ENCODE measurements at places on chromosomes 16 and 17.

DNA sequence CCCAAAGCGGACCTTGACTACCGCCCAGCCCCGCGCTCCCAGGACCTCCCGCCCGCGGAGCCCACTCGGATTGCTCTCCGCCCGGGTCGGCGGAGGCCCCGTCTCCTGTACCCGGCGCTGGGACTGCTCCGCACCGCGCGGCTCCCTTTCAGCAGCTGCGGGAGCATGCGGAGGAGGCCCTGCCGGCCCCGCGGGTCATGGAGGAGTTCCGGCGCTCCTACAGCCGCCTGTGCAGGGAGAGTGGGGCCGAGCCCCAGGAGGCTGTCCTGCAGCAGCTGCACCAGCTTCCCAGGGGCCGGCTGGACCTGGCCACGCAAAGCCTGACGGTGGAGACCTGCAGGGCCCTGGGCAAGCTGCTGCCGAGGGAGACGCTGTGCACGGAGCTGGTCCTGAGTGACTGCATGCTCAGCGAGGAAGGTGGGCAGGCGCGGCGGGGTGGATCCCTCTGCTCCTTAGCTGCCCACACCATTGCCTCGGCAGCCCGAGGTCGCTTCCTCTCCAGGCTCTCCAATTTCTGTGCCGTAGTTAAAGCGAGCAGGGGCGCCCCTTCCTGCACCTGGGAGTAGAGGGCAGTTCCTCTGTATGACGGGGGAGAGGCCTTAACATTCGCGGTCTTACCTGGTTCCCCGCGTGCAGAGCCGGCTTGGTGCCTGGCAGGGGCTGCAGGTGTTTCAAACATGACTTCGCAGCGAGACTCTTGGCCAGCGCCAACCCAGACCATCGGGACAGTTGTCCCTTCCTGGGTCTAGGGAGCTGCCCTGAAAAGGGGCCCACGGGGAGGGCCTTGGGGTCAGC lies 539 bp downstream of the LRRC45 start:
- DNase-seq = no peak

GRCh38 chr16:4113358-4114256 lies 2.6 kb downstream of the ADCY9 start:
- no peak for DNase-seq

GRCh38 chr16:4378999-4379690 lies 7.5 kb downstream of the VASN start:
- DNase-seq = no peak

GRCh38 chr17:57174591-57174990 lies 81.7 kb upstream of the MSI2 start:
- DNase-seq = no peak

- peak; percentile 52 for DNase-seq
Observed at GRCh38 chr17:20226814-20227482, 217.8 kb downstream of the SPECC1 start.

GRCh38 chr17:16255481-16255921 lies 38.5 kb downstream of the PIGL start:
- DNase-seq = peak; percentile 20

- DNase-seq = no peak
Observed at GRCh38 chr17:67353929-67354574, 12.3 kb downstream of the PSMD12 start.

DNA sequence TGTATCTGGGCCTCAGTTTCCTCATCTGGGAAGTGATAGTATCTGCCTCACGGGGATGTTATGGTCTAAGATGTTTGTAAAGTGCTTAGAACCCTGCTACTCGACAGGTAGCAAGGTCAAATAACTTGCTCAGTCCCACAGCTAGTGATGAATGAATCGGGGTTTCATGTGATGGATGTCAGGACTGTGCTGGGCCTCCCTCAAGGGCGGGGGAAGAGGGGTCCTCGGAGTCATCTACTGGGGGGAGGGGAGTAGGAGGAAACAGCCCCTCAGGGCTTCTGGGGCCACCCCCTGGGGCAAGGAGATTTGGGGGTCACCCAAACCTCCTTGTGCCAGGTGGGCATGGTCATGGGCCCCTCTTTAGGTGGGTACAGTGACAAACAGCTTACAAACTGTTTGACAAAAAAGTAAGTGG lies 732 bp downstream of the PNPO start:
- DNase-seq = no peak

DNA sequence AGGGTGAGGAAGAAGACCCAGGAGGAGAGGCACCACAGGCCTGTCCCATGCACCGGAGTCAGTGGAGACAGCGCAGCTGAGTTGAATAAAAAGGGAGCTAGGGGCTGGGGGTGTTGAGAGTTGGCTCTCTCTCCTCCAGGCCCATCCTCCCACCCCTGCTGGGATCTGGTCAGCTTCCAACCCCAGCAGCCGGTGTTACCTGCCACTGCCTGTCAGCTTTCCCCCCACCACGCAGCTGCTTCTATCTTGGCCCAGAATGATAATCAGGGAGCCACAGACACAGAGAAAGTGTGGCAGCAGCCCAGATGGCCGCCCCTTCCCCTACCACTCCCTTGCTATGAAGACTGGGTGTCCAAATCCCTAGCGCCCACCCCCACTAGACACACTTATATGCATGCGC lies 120.6 kb upstream of the RPL38 start:
- peak; percentile 20 for DNase-seq

DNA sequence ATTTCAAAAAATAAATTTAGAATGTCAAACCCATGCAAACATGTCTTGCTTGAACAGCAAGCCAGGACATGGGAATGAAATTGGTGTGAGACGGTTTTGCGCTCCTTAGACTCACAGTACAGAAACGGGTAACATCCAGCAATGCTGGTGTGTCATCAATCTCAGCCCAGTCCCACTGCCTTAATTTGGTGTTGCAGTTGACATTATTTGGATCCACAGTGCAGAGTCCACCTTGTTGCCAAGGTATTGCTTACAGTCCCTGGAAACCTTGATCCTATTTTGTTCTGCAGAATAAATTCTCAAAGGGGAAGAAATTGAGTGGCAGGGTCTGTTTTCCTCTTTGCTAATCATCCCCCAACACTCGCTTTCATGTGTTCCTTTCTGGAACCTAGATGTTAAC lies 311.6 kb upstream of the MON1B start:
- no peak for DNase-seq

- DNase-seq = no peak
Observed at GRCh38 chr16:82735186-82735585, 108.4 kb downstream of the CDH13 start.

DNA sequence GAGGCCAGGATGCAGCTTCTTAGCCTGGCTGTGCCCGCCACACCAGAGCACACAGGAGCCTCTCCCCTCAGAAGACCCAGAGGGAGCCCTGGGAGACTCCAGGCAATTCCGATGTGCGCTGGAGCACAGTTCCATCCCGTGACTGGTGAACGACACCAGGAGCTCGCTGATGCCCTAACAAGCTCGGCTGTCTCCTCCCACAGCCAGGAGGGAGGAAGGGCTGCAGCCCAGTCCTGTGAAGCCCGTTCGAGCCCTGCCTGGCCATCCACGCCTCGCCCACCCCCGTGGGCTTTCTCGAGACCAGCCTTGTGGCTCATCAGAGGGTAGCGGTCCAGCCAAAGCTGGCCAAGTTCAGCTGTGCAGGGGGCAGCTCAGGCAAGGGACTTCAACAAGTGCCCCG lies 21.8 kb upstream of the RASD1 start:
- DNase-seq = no peak

DNA sequence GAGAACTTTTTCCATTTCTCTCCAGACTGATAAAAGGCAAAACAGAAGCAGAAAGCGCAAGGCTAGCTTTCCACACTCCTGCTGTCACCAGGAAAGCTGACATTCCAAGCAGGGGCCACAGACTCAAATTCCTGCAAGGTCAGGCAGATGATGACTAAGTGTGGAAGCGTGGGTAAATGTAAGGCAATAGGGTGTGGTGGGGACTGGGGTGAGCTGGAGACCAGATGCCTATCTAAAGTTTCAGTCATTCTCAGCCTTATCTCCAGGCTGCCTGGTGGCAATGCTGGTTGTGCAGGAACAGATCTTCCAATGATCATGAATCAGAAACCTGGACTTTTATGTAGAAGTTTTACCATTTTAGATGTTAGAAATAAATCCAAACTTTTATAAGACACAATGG lies 224.1 kb downstream of the GSG1L start:
- DNase-seq = no peak

DNA sequence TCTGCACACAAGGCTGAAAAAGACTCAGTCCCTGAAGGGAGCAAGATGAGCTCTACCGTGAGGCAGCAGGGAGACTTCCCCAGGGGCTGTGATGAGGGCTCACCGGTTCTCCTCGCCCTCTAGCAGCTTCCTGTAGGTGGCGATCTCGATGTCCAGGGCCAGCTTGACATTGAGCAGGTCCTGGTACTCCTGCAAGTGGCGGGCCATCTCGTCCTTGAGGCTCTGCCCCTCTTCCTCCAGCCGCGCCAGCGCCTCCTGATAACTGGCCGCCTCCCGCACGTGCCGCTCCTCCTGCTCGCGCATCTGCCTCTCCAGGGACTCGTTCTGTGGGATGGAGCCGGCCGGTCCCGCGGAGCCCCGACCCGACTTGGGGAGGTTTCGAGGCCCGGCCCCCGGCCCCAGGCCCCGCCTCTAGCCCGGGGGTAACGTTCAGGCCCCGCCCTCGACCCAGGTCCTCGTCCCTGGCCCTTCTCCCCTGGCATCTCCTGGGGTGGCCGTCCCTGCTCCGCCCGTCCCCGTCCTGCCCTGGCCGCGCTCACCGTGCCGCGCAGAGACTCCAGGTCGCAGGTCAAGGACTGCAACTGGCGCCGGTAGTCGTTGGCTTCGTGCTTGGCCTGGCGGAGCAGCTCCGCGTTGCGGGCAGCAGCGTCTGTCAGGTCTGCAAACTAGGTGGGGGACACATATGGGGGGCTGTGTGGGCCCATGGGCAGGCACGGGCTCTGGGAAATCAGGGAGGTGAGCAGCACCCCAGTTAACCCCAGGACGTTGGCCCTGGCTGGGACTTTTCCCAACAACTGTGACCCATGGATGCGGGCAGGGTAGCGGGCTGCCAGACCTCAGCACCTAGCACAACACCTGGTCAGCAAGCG lies 3.9 kb downstream of the GFAP start:
- no peak for DNase-seq

DNA sequence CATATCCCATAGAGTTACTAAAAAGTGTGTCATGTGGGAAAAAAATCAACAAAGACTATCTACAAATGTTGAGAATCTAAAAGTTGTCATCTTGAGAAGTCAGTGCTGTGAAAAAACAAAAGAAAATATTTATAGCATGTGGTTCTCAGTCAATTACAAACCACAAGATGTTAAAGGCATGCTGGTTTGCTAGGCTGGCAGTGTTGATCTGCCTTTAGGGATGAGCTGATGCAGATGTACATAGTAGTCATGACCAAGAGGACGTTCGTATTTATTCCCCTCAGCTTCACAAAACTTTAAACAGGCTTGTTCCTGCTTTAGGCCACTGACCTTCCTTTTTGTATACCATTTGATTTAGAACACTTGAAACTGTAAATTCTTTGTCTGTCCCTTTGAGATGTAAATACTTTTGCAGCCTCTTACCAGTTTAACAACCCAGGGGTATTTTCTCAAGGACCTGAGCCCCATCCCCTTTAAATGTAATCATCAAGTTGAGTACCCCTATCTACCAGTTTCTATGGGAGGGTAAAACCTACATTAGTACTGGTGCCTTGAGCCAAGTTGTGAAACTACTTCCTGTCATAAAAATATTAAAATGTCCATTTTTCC lies 446.6 kb downstream of the KCNJ18 start:
- no peak for DNase-seq

- no peak for DNase-seq
Observed at GRCh38 chr16:49664221-49665215, 191.4 kb downstream of the ZNF423 start.

DNA sequence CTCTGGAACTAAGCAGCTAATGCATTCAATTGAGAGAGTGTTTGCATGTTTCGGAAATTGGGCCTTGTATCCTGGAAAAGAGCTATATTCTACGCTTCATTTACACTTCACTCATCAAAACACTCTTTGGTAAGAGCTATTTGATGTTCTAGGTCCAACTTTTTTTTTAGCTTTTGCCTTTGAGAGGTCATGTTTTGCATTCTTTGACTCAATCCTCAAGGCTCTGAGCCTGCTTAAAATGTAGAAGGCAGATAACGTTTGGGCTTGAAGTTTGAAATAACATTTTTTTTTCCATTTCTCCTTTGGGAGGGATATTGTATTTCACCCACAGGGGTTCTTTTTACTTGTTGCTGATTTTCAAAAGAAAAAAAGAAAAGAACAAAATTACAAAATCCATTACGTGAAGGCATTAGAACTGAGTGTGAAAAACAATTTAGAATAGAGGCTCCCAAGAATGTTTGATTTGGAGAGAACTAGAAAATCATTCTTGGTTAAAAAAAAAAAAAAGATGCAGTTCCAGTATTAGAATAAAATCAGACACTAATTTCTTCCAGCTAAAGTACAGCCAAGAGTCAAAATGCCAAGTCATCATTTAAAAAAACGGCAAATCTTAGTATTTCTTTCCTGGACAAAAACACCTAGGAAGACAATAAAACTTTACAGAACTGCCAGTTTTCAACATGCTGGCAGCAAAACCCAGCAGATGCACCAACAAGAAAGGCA lies 268.5 kb downstream of the GRIN2A start:
- no peak for DNase-seq

DNA sequence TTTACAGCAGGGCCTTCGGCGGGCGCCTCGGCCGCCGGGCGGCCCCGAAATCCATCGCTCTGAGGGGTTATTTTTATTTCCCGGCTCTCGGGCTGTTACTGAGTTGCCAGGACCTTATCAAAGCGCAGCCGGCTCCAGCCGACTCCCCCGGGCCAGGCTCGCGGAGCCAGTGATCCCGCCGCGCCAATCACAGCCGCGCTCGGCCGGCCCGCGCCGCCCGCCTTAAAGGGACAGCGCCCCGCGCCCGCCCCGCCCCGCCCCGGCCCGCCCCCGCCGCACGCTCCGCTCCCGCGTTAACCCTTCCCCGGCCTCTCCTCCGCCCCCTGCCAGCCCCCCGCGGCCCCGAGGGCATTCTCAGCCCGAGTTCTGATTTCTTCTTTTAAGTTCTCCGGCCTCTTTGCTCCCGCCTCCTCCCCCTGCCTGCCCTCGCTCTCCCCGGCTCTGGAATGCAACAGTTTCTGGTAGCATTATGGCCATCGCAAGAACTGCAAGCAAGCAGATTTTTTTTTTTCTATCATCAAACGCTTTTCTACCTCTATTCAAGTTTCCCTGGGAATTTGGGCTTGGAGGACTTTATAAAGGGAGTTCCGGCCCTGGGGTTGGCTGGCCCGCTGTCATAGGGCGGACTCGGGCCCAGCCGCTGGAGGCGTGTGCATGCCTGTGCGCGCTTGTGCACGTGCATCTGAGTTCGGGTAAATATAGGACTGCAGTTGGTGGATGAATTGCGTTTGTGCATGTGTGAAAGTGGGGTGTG lies at the start of gene AXIN2:
TSS of gene AXIN2 (minus strand) at position 197 of the 754 bp plus-strand sequence. CDS start 3,028 bp downstream, outside the sequence.
- DNase-seq = peak; percentile 45

GRCh38 chr16:52068447-52069074 lies 478.4 kb downstream of the TOX3 start:
- peak; percentile 38 for DNase-seq

- no peak for DNase-seq
Observed at GRCh38 chr16:55488306-55488705, 9.3 kb downstream of the MMP2 start.

GRCh38 chr17:6356562-6356961 lies 78.4 kb downstream of the AIPL1 start:
- no peak for DNase-seq
